ENCODE measurements at places on chromosomes 4 and X.

- no peak for DNase-seq
Observed at GRCh38 chrX:39971760-39972159, 126.0 kb downstream of the BCOR start.

DNA sequence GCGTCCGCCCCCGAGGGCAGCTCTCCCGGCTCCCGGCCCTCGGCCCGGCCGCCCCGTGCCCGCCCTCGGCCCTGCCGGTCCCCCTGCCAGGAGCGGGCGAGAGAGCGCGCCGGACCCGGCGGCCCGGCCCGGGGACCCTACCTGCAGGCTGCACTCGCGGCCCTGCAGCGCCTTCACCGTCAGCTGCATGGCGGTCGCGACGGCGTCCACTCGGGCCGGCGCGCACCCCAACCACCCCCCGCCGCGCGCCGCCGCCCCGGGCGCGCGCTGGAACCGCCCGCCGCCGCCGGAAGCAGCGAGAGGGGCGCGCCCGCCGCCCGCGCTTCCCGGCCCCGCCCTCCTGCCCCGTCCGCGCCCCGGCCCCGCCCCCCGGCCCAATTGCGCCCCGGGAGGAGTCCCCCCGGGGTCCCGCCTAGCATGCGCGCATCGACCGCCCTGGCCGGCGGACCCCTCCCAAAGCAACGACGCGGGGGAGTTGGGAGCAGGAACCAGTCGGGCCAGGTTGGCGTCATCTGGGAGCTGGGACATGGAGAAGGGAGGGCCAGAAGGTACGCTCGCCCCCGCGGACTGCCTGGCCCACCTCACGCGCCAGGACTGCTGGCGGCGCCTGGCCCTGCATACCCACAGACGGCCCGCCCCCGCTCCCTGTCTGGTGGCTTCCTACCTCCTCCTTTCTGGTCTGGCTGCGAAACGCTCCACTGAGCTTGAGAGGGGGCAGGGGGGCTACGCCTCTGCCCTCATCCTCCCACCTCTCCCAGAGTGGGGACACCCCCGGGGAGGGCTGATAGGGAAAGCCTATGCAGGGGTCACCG is at the start of gene UBL4A:
TSS of gene UBL4A (minus strand) at position 220 of the 812 bp plus-strand sequence. CDS start at position 189, 31 bp downstream.
- no peak for DNase-seq

- DNase-seq, result no peak
Observed at GRCh38 chr4:69649629-69650028, 3.4 kb downstream of the UGT2A1 start.

- DNase-seq, result no peak
Observed at GRCh38 chrX:132955690-132956089, 2.7 kb downstream of the HS6ST2 start.

DNA sequence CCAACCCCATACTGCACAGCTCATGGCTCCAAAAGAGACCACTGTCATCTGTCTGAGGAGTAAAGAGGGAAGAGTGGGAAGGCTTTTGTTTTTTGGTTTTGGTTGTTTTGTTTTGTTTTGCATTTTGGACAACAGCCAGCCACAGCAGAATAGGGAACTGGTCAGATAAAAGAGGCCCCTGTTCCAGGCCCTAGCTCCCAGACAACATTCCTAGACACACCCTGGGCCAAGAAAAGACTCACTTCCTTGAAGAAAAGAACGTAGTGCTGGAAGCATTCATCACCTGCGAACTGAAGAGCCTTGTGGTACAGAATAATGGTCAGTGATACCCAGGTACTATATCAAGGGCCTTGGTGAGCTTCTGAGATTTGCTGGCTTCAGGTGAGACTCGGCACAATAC is 619.4 kb upstream of the SPANXN1 start:
- no peak for DNase-seq

DNA sequence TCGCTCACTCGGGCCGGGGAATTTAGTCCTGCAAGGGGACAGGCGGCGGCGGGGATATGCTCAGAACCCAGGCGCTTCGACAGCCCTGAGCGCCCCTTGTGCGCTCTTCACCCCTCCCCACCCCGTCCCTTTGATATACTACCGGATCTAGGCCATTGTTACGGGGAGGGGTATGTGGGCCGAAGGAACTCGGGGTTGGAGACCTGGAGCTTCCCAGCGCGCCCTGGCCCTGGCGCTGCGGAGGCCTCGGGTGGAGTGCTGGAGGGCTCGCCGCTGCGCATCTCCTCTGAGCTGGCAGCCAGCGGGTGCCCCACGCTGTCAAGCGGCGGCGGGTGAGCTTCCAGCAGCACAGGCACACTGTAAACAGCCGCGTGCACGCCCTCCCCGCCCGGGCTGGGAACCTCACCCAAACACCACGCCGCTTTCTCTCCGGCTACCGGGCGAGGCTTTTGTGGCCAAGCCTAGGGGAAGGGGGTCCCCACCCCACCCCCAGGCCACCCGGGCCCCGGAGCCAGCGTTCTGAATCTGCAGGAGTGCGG is 54.5 kb upstream of the BCOR start:
- DNase-seq, result no peak

- no peak for DNase-seq
Observed at GRCh38 chr4:172938870-172939269, 229.7 kb upstream of the GALNT7 start.

- no peak for DNase-seq
Observed at GRCh38 chr4:57081651-57082621, 28.2 kb downstream of the IGFBP7 start.

GRCh38 chr4:13956947-13957346 is 329.4 kb upstream of the BOD1L1 start:
- DNase-seq, result no peak

- DNase-seq, result no peak
Observed at GRCh38 chr4:153257991-153258390, 53.7 kb downstream of the TRIM2 start.

- DNase-seq, result no peak
Observed at GRCh38 chr4:84401701-84402306, 97.3 kb downstream of the NKX6-1 start.

DNA sequence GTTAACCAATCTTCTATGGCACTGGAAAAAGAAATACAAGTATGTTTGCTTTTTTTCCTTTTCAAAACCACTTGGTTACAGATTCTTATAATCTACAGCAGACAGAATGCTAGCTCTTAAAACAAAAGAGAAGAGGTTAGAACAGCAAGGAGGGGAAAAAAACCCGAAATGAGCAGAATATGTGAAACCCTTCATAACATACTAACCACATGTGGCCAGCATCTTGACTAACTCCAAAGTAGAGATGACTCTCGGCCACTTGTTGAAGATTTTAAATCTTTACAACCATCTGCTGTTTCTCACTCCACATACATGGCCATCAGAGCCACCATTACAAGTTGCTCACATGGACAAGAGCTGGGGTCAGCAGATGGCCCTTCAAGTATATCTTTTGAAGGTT is 100.3 kb downstream of the PAPSS1 start:
- no peak for DNase-seq

DNA sequence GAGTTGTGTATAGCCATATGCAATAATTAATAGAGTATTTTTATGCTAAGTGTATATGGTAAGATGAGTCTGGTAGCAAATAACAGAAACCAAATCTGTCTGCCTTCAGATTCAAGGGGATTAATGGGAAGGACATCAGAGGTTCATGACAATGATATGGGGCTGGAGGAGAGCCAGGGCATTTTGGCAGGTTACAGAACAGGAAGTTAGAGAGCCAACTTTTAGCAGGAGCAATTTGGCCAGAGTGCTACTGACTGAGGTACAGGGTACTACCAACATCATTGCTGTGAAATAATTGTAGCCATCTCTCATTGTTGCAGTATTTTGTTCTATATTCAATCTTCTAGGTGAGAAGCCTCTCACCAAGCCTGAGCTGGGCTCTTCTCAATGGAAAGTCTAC is 210.9 kb upstream of the FAM47A start:
- no peak for DNase-seq

- no peak for DNase-seq
Observed at GRCh38 chrX:48498374-48498809, 10.4 kb upstream of the PORCN start.

DNA sequence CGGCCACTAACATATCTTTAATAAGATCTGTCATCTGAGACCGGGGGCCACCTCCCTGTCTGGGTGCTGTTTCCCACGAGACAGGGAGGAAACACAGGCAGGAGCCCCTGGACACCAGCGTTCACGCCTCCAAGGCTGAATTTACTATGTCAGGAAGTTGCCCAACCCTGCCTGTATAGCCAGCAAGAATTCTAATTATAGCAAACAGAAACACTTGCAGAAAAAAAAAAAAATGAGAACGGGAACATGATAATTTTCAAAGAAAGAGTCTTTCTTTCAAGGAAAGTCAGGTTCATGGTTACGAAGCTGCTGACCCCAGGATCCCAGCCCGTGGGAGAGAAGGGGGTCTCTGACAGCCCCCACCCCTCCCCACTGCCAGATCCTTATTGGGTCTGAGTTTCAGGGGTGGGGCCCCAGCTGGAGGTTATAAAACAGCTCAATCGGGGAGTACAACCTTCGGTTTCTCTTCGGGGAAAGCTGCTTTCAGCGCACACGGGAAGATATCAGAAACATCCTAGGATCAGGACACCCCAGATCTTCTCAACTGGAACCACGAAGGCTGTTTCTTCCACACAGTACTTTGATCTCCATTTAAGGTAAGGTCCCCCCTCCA is at the start of gene IL3RA:
TSS of gene IL3RA (plus strand) at position 455 of the 613 bp plus-strand sequence. CDS start 4,981 bp downstream, outside the sequence.
- no peak for DNase-seq

DNA sequence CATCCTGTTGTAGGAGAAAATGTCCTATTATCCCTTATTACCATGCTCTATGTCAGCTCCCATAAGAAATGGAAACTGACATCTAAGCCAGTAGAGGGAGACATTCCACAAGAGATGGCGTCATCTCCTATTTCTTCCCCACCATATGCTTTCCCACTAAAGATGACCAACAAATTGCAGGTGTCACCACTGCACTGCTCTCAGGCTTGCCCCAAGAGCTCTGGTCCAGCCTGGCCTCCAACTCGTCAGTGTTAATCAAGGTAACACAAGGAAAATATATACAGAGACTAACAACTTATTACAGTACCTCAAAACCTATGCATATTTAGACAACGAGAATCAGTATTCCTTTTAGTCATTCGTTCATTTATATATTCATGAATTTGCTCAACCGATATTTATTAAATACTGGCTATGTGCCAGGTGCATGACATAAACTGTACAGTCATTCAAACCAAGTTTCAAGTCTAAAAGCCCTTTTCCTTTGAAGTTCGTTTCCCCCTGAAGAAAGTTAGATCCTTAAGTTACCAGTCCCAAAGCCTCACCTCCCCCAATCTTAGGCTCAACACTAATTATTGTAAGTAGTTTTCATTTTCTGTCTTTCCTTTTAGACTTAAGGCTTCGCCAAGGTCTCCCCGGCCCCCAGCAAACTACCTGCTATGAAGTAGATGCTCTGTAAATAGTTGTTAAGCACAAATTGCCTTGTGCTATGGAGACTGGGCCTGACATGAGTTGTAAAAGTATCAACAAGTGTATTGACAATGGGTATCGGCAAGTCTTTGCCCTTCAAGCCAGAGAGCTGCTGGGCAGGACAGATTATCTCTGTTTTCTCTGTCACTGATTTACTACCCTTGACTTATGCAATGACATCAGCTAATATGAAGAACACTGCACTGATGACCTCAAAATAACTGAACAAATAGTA is 3.1 kb upstream of the FGB start:
- DNase-seq, result no peak

- no peak for DNase-seq
Observed at GRCh38 chr4:145154573-145154972, 25.8 kb downstream of the OTUD4 start.

GRCh38 chr4:156950090-156950489 is 21.5 kb downstream of the PDGFC start:
- DNase-seq, result no peak

DNA sequence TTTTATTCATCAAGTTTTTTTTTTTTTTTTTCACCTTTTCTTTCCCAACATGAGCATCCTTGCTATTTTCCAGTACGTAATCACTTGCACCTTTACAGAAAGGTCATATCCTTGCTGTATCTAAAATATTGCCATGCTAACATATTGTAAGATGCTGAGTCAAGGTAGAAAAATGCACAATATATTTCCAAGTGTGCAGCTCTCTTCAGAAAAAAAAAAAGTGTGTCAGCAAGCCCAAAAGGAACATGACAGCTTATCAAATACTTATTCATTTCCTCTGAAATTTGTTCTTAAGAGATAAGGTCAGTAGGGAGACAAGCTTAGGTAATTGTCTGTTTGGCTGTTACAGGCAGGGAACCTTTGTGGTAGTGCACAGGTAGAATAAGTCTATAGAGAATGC is 27.0 kb downstream of the SH2D1A start:
- DNase-seq, result no peak

DNA sequence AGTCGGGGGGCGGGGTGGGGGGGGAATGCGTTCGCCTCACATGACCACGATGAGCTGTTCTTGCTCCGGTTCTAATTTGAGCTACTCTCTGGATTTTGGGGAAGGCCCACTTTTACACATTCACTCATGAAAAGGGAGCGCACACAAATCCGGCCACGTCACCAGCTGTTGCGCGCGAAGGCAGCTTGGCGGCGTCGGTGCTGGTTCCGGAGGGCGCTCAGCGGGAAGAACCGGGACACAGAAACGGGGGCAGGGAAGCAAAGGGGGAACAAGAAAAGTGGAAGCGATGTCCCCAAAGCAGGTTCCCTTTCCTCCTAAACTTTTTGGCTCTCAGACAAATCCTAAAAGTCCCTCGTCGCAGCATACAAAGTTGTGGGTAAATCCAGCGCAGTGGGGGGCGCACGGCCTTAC is 605 bp downstream of the ANXA5 start:
- DNase-seq, result peak; percentile 63

DNA sequence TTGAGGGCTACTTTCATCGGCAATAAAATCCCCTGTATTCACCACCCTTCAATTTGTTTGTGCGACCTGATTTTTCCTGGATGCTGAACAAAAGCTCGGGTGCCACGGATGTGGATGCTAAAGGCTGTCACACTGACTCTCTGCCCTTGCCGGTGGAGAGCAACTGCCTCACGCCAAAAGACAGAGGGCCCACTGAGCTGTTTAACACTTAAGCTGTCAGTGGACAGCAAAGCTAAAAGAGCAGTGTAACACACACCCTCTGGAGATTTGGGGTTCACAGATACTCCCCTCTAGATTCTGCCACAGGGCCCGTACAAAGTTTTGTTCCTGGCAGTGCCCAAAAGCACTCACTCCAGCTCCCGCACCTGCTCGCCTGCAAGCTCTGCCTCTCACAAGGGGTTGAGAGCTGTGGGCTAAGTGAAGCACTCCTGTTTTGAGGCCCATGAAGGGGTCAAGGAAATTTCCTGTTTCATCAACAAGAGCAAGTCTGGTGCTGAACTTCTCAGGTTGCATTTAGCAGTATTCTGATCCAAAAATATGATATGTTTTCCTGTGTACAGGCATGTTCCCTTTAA is 1571.9 kb downstream of the ADGRL3 start:
- no peak for DNase-seq

GRCh38 chr4:121562811-121563210 is 134.0 kb downstream of the ANXA5 start:
- DNase-seq, result no peak
